ENCODE measurements at places on chromosomes 2 and 18.
A peak's percentile ranks its signal among the peaks of the same experiment; 100 is the strongest.

- DNase-seq: no peak
These were observed 19.5 kb downstream of the C2orf81 start for GRCh38 chr2:74401891-74402290.

GRCh38 chr2:118844261-118845004 is 3.0 kb downstream of the EN1 start:
- peak; percentile 17 for DNase-seq

- DNase-seq: no peak
These were observed 206.6 kb downstream of the NDUFA10 start for GRCh38 chr2:239818531-239819011.

DNA sequence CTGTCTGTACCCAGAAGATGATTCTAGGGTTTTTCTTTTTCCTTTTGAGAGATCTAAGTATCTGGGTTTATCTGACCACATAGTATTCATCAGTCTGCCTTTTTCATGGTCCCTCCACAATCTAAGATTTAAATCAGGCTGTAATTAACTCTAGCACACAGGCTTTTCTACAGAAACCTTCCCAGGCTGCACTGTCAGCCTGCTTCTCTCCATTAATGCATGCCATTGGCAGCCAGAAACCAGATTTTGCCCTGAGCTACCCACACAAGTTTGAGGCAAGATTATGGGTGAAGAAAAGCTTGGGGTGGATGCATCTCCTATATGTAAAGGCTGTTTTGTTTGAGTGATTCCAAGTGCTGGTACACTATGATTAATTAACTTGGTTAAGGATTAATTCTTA is 45.7 kb upstream of the EML4 start:
- DNase-seq: no peak

- peak; percentile 14 for DNase-seq
These were observed 117.9 kb downstream of the CSRNP3 start for GRCh38 chr2:165587335-165587938.

GRCh38 chr2:23850564-23851256 is 76.2 kb downstream of the ATAD2B start:
- DNase-seq: peak; percentile 40

- no peak for DNase-seq
These were observed 797.8 kb downstream of the CCDC85A start for GRCh38 chr2:56981554-56981953.

DNA sequence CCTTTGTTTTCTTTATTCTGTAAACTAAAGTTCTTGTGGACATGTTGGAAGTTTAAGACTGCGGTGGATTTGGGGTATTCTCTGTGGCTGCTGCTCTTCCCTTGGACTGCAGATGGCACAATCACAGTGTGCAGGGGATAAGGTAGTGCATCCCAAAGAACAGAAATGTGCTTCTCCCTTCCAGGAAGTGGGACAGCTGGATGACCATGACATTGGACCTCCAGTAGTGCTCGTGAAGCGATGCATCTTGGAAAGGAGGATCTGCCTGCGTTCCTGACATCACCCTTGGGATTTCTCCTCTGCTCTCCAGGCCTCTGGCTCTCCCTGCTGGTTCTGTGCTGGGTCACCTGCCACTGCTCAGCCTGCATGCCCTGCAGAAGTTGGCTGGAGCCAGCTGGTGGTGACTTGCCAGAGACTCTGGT is 109.9 kb downstream of the SLC4A3 start:
- DNase-seq: no peak

GRCh38 chr18:49515516-49515915 is 28.5 kb upstream of the C18orf32 start:
- no peak for DNase-seq

GRCh38 chr2:46169467-46169866 is 127.7 kb upstream of the EPAS1 start:
- no peak for DNase-seq

- DNase-seq: peak; percentile 94
These were observed at the start of gene ABCB6 for GRCh38 chr2:219218732-219219701. ABCB6 (minus strand) TSS chr2:219218958; CDS start chr2:219218673, 285 bp downstream.
